ENCODE measurements at places on chromosomes 3 and 15.

- DNase-seq = no peak
Measured at GRCh38 chr3:143410259-143410658, 290.7 kb downstream of the CHST2 start.

DNA sequence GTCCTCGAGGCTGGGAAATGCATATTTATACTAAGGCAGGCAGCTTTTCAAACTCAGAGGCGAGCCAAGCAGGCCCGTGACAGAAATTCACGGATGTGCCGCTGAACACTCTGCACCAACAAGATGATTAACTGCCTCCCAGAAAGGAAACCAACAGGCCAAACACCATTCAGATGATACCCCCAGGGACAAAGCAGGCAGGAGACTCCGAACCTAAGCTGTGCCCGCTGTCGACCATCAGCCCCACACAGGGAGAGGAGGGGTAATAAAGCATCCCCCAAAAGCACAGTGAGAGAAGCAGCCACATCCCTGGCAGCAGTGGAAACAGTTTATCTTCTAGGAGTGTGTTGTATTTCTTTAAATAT is 31.8 kb downstream of the ADAMTS17 start:
- DNase-seq = no peak

- no peak for DNase-seq
Measured at GRCh38 chr15:90019611-90020010, 18.5 kb downstream of the ZNF710 start.

DNA sequence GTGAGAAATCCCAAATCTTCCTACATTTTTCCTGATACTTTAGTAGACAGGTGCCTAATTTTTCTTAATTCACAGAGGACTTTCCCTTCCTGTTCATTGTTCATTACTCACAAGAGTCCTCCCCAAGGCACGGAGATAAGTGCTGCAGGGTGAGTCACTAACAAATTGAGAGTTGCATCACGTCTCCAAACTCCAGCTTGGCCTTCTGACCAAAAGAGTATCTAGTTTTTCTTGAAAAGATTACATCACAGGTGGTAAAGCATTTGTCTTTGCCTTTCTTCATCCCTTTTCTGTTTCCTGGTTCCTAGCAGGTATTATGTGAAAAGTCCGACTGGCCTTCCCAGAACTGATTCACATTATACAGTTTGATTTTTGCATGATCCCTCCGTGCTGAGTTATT is 24.9 kb upstream of the RASGRP1 start:
- DNase-seq = no peak

GRCh38 chr3:113628316-113628715 is 68.1 kb downstream of the USF3 start:
- no peak for DNase-seq

- no peak for DNase-seq
Measured at GRCh38 chr15:38058596-38059075, 124.2 kb downstream of the TMCO5A start.

DNA sequence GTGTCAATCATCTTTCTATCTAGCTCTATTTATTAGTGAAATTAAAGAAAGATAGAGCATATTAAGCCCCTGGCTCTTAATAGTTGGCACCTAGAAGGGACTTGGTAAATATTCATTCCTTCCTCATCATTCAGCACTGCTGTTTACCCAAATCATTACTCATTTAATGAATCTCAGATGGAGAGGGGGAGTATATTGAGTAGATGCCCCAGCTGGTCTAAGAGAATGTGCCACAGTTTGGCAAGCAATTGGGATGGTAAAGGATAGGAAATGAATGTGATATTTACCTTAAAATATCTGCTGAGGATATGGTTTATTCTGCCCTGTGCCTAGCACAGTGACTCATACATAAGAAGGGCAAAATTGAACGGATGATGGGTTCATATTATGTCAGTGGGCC is 6.0 kb downstream of the IL1RAP start:
- DNase-seq = no peak

- no peak for DNase-seq
Measured at GRCh38 chr3:28039234-28039633, 202.2 kb upstream of the CMC1 start.

- no peak for DNase-seq
Measured at GRCh38 chr3:14336749-14337598, 65.4 kb upstream of the SLC6A6 start.

DNA sequence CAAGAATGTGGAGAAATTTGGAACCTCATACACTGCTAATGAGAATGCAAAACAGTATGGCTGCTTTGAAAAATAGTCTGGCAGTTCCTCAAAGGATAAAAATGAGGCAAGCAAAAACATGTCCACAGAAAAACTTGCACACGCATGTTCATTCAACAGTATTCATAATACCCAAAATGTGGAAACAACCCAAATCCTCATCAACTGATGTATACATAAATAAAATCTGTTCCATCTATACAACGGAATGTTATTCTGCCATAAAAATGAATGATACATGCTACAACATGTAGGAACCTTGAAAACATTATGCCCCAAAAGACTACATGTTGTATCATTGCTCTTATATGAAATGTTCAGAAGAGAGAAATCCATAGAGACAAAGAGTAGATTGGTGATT is 36.4 kb upstream of the OXTR start:
- DNase-seq = no peak

DNA sequence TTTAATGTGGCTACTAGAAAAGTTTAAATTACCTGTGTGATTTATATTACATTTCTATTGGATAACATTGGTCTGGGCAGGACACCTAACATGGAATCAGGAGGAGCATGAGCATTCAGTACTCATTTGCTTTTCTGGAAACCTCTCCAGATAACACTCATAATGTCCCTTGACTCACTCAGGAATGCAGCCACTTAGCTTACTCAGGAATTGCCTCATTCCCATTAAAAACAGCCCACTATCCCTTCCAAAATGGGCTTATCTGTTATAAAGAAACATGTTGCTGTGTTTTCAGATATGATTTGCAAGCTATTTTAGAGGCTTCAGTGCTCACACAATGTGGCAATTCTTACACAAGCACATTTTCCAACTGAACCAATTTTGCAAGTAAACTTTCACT is 17.1 kb downstream of the GBE1 start:
- DNase-seq = no peak

DNA sequence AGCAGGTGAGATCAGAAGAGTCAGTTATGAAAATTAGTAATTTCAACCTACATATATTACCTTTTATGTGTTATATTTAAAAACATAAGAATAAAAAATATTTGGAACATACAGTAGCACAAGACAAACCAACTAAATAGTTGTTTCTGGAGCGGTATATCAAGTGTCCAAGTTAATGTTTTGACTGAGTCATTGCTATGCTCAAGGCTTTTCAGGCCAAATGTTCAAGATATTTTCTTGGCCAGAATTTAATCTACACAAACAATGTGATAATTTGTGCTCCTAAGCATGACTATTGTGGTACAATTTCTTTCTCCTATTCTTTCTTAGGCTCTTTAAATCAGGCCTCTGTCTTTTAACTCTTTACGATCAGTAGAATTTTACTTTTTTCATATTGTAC is 412.4 kb downstream of the RAP2B start:
- no peak for DNase-seq

DNA sequence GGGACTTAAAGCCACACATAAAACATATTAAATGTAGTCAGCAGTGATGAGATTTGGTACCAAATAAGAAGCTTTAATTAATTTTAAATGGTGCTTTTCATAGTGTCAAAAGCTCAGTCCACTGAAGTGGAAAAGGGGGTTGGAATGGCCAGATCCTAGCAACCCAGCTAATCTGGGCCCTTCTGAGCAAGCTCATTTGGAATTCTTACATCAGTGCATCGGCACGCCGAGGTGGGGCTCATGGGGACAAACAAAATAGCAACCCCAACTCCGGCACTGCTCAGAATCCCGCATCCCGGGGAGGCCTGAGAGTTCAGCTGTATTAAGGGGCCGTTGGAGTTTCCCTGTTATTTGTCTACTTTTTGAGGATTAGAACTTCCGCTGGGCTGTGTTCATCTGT is 526.4 kb downstream of the SOX2 start:
- DNase-seq = no peak

GRCh38 chr3:126136428-126137220 is 43.8 kb downstream of the ALDH1L1 start:
- no peak for DNase-seq

GRCh38 chr3:122265957-122266356 is 59.1 kb upstream of the CSTA start:
- DNase-seq = no peak

DNA sequence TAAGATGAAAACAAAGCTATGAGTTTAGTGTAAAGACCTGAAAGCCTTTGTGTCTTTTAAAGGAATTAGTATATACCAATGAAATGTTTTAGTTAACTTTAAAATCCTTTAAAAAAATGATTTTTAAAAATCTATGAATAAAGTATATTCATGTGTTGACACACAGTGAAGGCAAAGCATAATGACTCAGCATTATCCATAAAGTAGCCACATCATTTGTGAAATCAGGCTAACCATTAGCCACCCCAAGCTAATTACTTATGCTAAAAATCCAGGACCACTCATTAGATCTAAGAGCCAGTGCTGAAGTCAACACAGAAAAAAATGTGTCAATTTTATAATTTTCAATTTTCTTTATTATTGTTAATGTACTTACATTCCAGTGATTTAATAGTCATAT is 310.2 kb downstream of the TBC1D5 start:
- DNase-seq = no peak

- DNase-seq = no peak
Measured at GRCh38 chr3:140198242-140198641, 263.3 kb downstream of the CLSTN2 start.

DNA sequence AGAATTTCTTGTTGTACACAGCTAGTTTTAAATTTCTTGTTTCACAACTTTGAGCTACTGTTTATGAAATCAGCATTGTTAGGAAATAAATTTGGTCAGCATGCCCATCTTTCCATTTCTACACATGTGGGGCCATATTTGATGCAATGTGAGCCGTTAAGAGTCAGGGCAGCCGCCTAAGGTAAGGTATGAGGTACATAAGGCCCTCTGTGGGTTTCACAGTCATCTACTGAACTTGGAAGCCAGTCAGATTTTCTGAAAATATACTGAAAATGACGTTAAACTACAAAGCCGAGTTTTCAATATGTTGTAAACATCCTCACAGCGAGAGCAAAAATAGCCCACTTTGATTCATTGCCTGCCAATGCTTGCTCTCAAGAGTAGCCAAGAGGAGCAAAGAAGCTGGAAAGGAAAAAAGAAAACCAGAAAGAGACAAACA is 94.7 kb upstream of the PDZRN3 start:
- no peak for DNase-seq

DNA sequence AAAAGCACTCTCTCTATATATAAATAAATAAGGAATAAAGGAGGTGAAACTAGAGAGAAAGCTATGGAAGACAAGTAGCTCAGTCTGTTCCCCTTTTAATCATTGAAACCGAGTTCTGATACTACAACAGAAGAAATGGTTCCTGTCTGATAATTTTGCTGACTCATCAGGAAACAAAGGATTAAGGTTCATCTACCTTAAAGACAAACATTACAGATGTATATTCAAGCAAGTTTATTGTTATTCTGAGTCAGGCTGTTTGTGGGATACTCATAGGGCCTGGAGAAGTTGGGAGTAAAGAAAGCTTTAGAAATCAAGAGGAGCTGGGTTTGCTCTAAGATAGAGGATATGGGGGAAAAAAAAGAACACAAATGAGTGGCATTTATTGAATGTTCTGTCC is 566.0 kb downstream of the ROBO2 start:
- no peak for DNase-seq

- DNase-seq = no peak
Measured at GRCh38 chr3:15043408-15044171, 21.5 kb downstream of the MRPS25 start.

GRCh38 chr3:140332131-140332530 is 345.7 kb upstream of the TRIM42 start:
- DNase-seq = no peak

- no peak for DNase-seq
Measured at GRCh38 chr3:110969229-110970211, 102.1 kb upstream of the NECTIN3 start.

DNA sequence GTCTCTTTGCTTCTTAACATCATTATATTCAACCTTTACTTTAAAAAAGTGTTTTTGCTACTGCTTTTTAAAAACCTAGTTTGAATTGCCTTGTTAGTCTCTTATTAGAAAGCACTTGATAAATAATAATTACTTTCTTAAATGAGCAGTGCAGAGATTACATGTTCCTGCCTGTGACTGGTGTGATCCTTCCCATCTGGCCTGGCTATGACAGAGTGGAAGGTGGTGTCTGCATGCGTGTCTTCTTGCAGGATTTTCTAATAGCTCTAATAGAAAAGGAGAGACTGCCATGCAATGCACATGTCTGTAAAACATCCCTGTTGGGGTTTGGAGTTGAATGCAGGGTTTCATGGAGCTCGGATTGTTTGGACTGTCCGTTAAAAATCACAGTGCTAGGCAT is 425.8 kb upstream of the TPM1 start:
- DNase-seq = no peak

DNA sequence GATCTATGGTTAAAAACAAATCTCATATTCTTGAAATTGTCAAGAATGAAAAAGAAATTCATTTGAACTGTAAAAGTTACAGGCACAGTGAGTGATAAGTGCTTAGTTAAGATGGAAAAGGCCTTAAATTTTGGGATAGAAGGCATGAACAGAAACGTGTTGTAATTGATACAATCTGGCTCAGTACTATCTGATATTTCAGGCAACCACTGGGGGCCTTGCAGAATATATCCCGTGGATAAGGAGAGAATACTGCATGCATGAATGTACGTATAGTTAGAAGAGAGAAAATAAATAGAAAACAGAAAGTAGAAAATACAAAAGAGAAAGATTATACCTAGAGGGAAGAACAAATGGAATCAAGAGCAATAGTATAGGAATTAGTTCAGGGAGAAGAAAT is 741.4 kb upstream of the CCDC54 start:
- DNase-seq = no peak

GRCh38 chr3:57893156-57893555 is 115.1 kb upstream of the FLNB start:
- no peak for DNase-seq

DNA sequence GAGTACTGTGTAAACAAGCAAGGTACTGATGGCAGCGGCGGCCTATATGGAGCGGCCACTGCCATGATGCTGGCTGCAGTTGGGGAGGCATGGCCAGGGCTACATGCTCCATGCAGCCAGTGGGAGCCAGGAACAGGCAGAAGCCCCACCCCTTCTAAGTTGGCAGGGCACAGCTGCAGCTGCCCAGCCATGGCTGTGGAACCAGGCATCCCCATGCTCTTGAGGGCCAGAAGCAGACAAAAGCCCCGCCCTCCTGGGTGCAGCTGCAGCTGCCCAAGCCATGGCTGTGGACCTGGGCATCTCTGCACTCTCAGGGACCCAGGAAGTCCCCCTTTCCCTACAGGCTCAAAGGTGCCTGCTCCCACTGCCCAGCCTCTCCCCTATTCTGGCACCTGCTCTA is 150.9 kb downstream of the FMN1 start:
- no peak for DNase-seq

GRCh38 chr15:68843425-68844311 is 23.0 kb upstream of the ANP32A start:
- no peak for DNase-seq

DNA sequence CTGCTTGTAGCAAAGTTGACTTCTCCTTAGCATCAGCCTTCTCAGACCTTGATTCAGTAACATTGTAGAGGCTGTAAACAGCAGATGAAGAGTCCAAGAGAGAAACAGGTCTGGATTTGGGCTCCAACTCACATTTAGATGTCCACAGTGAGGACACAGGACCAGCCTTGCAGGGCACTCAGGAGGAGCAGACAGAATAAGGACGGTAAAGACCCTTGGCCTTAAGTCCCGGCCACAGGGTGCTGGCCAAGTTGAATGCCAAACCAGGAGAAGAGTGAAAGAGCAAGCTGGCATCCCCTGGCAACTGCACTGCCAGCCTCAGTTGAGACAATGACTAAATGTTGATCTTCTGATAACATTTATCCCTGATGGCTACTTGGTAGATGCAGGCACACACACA is 136.3 kb downstream of the LRRK1 start:
- DNase-seq = no peak

- DNase-seq = no peak
Measured at GRCh38 chr3:129855170-129855831, 38.2 kb downstream of the TMCC1 start.
